ENCODE measurements at places on chromosomes 7 and 10.

DNA sequence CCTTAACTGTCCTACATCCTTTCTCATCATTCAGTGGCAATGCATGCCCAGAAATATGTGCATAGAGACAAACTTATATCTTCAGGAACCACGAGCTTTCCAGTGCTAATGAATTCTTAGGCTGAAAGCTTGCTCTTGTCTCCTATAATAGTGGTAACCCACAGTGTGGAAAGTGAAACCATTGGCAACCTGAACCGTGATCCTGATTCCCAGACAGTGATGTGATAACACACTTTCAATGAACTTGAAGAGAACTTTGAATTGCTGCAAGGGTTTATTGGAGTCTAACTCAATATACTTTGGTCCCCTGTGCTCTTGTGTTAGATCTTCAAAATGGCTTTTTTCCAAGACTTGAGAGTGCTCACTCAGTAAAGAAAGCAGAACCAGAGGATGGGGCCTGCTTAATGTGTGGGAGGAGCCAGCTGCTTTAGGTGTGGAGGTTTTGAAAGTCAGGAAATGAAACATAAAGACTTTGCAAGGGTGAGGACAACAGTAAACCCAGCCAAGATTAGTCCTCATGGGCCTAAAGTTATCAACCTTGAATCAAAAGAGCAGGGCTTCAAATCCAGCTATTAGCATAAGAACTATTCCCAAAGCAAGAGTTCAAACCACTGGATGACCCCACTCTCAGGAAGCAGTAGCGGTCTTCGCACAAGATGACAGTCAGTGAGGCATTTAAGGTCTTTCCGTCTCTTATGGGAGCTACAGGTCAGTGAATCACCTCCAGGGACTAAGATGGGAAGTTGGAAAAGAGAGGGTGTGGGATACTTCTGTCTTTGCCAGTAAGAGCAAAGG is 332.4 kb upstream of the NRP1 start:
- no peak for DNase-seq

DNA sequence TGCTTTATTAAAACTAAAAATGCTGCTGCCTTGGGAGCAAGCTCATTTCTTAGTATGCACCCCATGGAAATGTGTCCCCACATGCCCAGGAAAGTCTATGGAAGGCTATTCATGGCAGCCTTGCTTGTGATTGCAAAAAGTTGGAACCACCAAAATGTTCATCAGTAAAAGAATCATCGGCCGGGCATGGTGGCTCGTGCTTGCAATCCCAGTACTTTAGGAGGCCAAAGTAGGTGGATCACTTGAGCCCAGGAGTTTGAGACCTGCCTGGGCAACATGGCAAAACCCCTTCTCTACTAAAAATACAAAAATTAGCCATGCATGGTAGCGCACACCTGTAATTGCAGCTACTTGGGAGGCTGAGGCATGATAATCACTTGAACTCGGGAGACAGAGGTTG is 79.8 kb downstream of the ARHGAP22 start:
- no peak for DNase-seq

DNA sequence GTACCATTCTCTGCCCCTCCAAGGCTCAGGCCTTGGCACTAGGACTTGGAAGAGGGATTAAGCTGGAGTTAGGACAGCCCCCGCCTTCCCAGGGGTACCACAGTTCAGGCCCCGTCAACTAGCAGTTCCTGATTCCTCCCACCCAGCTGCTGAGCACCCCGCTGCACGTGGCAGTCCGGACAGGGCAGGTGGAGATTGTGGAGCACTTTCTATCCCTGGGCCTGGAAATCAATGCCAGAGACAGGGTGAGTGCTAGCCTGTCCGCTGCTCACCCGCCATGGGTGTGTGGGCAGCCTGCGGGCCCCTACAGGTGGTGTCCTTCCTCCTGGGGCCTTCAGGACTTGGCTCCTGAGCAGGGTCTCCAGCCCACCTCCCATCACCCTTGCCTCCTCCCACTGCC is 2.0 kb upstream of the HOGA1 start:
- no peak for DNase-seq

- DNase-seq = no peak
Observed at GRCh38 chr10:92490387-92490786, 83.5 kb downstream of the IDE start.

GRCh38 chr7:1562597-1563051 is 6.6 kb upstream of the TMEM184A start:
- DNase-seq = peak; percentile 56

- no peak for DNase-seq
Observed at GRCh38 chr7:139124084-139124914, 14.8 kb upstream of the ZC3HAV1 start.
